Esophagus squamous epithelium (tissue), 5 donors: ENCODE measurements at places on chromosomes 5 and 9.

GRCh38 chr5:151222054-151222789, 1.7 kb downstream of the CCDC69 start:
- H3K4me1 ChIP-seq: peaks cover 81% of the 10 kb centered on the region
- H3K4me3 ChIP-seq: peak overlapping the region; percentile 98
- peak overlapping the region; percentile 83 for H3K27ac ChIP-seq
- no peak for DNase-seq
- no peaks in the 10 kb centered on the region for H3K36me3 ChIP-seq
- no peaks in the 10 kb centered on the region for H3K27me3 ChIP-seq

DNA sequence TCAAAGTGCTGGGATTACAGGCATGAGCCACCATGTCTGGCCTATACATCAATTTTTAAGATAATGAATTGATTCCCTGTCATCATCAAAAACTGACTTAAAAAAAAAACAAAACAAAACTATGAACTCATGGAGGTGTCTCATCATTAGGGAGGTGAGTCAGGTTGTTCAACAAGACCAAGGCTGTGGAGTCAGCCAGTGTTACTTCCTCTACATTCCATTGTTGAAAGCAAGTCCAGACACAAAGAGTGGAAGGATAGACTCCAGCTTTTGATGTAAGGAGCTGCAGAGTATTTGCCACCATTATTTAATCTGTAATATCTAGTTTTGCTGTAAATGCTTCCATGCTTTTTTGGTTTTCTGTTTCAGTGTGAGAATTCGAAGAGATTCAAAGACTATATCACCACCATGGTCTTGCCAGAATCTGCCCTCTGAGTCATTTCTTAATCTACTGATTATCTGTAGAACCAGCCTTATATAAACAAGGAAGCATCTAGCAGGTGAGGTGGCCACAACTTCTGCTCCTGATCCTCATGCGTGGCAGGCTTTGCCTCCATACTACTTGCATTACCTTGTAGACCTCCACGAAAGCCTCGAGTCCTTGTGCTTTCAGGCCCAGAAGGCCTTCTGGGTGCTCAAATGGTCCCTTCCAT, 156.1 kb downstream of the FGF1 start:
- no peak overlapping the region for H3K27ac ChIP-seq
- H3K4me3 ChIP-seq: no peak overlapping the region
- no peak for DNase-seq
- H3K36me3 ChIP-seq: no peaks in the 10 kb centered on the region

DNA sequence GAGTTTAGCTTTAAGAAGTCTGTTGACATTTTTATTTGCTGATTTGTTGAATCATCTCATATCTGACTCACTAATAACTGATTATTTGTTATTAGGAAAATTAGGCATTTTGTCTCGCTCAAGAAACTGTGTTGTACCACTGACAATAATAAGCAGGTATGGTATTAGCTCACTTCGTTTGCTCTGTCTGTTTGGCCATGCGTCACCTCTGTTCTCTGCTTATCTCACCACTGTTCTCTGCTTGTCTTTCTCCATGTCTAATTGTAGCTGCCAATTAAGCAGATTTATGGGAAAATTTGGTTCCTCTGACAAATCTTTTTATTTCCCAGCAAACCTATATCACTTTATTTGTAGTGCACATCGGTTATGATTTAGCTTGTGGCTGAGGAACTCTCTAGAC, 138.9 kb downstream of the WDR41 start:
- no peak overlapping the region for H3K27ac ChIP-seq
- no peak overlapping the region for H3K4me3 ChIP-seq
- H3K27me3 ChIP-seq: no peaks in the 10 kb centered on the region
- no peak for DNase-seq

DNA sequence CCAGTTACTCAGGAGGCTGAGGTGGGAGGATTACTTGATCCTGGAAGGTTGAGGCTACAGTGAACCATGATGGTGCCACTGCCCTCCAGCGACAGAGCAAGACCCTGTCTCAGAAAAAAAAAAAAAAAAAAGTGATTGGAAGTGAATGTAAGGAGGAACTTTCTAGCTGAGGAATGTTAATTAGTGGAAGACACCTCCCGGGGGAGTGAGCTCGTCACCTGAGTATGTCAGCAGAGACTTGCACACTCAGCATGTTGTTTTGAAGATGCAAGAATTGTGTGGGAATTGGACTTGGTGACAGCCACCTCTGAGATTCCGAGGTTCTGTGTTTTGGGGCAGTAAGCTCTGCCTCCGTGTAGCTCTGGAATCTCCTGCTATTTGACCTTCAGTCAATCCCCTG, 3.6 kb downstream of the SYNPO start:
- H3K27me3 ChIP-seq: no peaks in the 10 kb centered on the region
- no peak overlapping the region for H3K4me3 ChIP-seq
- H3K27ac ChIP-seq: peak overlapping the region; percentile 71
- H3K36me3 ChIP-seq: peaks cover 8% of the 10 kb centered on the region

GRCh38 chr9:135790850-135791249, 88.9 kb downstream of the KCNT1 start:
- peaks cover 31% of the 10 kb centered on the region for H3K27me3 ChIP-seq
- no peaks in the 10 kb centered on the region for H3K4me1 ChIP-seq
- DNase-seq: no peak
- no peaks in the 10 kb centered on the region for H3K36me3 ChIP-seq

GRCh38 chr5:77208507-77209163, 1.8 kb upstream of the PDE8B start:
- no peaks in the 10 kb centered on the region for H3K36me3 ChIP-seq
- no peak overlapping the region for H3K4me3 ChIP-seq
- peaks cover 59% of the 10 kb centered on the region for H3K27me3 ChIP-seq
- H3K4me1 ChIP-seq: peaks cover 9% of the 10 kb centered on the region

- DNase-seq: no peak
- no peaks in the 10 kb centered on the region for H3K27me3 ChIP-seq
- H3K4me1 ChIP-seq: no peaks in the 10 kb centered on the region
- no peaks in the 10 kb centered on the region for H3K36me3 ChIP-seq
Observed at GRCh38 chr9:31275419-31275818, 1109.0 kb upstream of the ACO1 start.
